Ovary (tissue), 10 donors: ENCODE measurements at places on chromosomes 7 and 10. TPM values are rescaled to one million over a fixed set of nuclear protein-coding genes. Genes with fewer than 3 reads are reported as not detected.
A peak's percentile ranks its signal among the peaks of the same experiment; 100 is the strongest.

GRCh38 chr10:60429084-60429849 is 39.6 kb upstream of the ANK3 start:
- no peaks in the 10 kb centered on the region for H3K4me1 ChIP-seq
- no peak overlapping the region for H3K4me3 ChIP-seq
- no peak for DNase-seq
- H3K27ac ChIP-seq = no peak overlapping the region
- H3K27me3 ChIP-seq = no peaks in the 10 kb centered on the region

- H3K27me3 ChIP-seq = no peaks in the 10 kb centered on the region
- DNase-seq = no peak
- H3K4me3 ChIP-seq = no peak overlapping the region
- no peak overlapping the region for H3K27ac ChIP-seq
- H3K36me3 ChIP-seq = no peaks in the 10 kb centered on the region
Observed at GRCh38 chr7:28008171-28008570, 172.4 kb downstream of the JAZF1 start.

DNA sequence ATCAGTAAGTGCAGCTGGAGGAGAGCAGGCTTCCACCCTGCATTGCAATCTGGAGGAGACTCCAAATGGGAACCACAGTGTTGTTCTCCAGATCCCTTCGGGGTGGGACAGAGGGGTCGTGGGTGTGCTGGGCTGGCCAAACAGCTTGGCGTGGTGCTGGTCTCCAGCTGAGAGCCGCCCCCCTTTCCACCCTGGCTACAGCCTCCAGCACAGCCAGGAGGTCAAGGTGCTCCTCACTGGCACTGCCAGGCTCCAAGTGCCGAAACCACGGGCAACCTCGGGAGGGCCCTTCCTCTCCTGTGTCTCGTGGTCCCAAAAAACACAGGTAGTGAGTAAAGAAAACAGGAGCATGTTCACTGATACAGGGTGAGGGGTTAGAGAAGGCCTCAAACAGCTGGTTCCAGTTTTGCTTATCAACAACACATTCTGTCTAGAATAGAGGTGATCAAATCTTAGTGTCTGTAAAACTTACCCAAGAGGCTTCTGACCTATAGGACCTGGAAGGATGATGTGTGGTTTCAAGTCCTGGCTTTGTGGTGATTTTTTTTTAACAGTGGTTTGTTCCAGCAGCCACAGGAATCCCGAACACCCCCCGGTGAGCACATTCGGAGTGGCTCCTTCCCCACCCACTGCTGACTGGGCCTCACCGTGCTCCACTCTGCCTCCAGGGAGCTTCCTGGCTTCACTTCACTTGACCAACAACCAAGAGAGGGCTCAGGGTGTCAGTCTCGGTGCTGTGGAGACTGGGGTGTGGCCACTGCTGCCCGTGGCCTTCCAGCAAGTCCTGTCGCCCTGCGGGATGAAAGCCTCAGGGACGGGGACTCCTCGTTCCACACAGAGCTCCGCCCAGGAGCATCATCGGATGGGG is 31.2 kb upstream of the EN2 start:
- H3K36me3 ChIP-seq = no peaks in the 10 kb centered on the region
- H3K4me1 ChIP-seq = no peaks in the 10 kb centered on the region
- no peak overlapping the region for H3K4me3 ChIP-seq
- DNase-seq = no peak

DNA sequence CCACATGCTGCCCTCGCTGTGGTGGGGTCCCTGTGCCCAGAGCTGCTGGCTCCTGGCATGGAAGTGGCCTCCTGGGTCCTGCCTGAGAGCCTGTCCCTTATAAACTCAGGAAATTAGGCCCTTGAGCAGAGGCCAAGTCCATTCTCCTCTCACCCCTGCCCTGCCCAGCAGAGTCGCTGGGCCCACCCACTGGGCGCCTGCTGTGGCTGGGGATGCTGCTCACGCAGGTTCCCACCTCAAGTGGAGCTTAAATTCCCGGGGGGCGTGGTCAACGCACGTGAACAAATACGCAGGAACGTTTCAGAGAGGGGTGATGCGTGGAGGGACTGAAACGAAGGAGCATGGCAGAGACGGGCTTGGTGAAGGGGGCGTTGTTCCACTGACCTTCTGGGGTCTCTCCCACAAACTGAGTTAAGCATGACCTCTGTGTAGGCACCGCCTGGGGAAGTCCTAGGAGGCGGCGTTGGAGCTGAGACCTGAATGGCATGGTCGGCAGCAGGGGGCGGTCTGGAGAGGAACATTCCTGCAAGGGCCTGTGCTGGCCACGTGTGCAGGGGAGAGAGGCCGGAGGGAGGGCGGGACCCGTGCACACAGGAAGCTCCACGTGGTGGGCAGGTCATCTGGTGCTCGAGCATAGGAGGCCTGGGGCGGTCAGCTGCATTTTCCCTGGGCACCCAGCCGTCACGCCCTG is 27.9 kb downstream of the FAM20C start:
- no peak overlapping the region for H3K4me3 ChIP-seq
- H3K27me3 ChIP-seq = no peaks in the 10 kb centered on the region
- no peak overlapping the region for H3K27ac ChIP-seq
- no peaks in the 10 kb centered on the region for H3K36me3 ChIP-seq
- no peak for DNase-seq

- DNase-seq = peak; percentile 78
- H3K4me1 ChIP-seq = peaks cover 11% of the 10 kb centered on the region
- no peaks in the 10 kb centered on the region for H3K27me3 ChIP-seq
Observed at GRCh38 chr7:36303202-36304098, 86.2 kb upstream of the ANLN start.

GRCh38 chr10:5071411-5072198 is 22.6 kb upstream of the AKR1C3 start:
- H3K27me3 ChIP-seq = no peaks in the 10 kb centered on the region
- no peak overlapping the region for H3K4me3 ChIP-seq

- no peaks in the 10 kb centered on the region for H3K36me3 ChIP-seq
- no peak for DNase-seq
- H3K4me3 ChIP-seq = no peak overlapping the region
- no peaks in the 10 kb centered on the region for H3K27me3 ChIP-seq
Observed at GRCh38 chr7:78434281-78434680, 635.7 kb downstream of the PHTF2 start.

DNA sequence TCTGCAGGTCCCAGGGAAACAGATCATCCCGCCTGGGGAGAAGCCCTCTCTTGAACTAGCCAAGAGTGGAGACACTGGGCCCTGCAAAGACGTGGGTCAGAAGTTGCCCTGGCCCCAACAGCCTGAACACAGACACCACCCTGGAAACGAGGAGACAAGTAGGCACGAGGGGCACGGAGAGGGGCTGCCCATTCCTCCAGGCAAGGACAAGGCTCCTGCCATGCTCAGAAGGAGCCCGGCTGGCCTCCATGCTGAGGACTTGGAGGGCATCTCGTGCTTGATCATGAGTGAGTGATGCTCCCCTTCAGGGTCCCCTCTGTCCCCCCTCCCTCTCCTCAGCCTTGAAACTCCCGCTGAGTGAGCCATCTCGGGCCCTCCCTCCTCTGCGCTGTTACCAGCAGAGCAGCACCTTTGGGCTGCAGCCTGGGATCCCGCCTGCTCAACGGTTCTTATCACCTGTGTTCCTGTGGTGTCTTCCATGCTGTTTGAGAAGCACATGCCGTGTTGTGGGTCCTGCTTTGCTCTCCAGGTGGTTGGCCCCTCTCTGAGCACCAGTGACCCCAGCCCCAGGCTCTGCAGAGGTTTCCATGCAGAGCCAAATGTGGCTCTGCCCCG is 544.3 kb downstream of the TCERG1L start:
- no peaks in the 10 kb centered on the region for H3K4me1 ChIP-seq
- DNase-seq = no peak
- no peak overlapping the region for H3K27ac ChIP-seq
- H3K36me3 ChIP-seq = no peaks in the 10 kb centered on the region

DNA sequence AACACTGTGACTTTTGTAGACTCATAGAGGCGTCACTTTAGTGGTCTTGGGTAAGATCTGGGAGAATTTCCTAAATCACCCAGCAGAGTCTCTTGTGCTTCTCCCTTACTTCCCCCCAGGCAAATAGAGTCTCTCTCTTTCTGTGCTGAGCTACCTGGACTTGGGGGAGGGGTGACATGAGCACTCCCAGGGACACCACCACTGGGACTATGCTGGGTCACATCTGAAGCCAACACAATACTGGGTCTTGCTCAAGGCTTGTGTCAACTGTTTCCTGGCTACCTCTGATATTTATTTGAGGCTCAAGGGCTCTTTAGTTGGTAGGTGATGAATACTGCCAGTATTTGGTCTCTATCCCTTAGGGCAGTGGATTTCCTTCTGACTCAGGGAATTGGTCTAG is 214.6 kb upstream of the TPK1 start:
- H3K36me3 ChIP-seq = no peaks in the 10 kb centered on the region
- no peak for DNase-seq
- H3K4me3 ChIP-seq = no peak overlapping the region

- no peak for DNase-seq
- H3K36me3 ChIP-seq = no peaks in the 10 kb centered on the region
- H3K27ac ChIP-seq = no peak overlapping the region
- no peaks in the 10 kb centered on the region for H3K27me3 ChIP-seq
- H3K4me1 ChIP-seq = no peaks in the 10 kb centered on the region
Observed at GRCh38 chr10:7121154-7121797, 289.6 kb downstream of the SFMBT2 start.

- no peak for DNase-seq
- no peaks in the 10 kb centered on the region for H3K36me3 ChIP-seq
- H3K4me3 ChIP-seq = no peak overlapping the region
- no peaks in the 10 kb centered on the region for H3K4me1 ChIP-seq
- no peaks in the 10 kb centered on the region for H3K27me3 ChIP-seq
- H3K27ac ChIP-seq = no peak overlapping the region
Observed at GRCh38 chr10:98097616-98098015, 36.8 kb upstream of the R3HCC1L start.

DNA sequence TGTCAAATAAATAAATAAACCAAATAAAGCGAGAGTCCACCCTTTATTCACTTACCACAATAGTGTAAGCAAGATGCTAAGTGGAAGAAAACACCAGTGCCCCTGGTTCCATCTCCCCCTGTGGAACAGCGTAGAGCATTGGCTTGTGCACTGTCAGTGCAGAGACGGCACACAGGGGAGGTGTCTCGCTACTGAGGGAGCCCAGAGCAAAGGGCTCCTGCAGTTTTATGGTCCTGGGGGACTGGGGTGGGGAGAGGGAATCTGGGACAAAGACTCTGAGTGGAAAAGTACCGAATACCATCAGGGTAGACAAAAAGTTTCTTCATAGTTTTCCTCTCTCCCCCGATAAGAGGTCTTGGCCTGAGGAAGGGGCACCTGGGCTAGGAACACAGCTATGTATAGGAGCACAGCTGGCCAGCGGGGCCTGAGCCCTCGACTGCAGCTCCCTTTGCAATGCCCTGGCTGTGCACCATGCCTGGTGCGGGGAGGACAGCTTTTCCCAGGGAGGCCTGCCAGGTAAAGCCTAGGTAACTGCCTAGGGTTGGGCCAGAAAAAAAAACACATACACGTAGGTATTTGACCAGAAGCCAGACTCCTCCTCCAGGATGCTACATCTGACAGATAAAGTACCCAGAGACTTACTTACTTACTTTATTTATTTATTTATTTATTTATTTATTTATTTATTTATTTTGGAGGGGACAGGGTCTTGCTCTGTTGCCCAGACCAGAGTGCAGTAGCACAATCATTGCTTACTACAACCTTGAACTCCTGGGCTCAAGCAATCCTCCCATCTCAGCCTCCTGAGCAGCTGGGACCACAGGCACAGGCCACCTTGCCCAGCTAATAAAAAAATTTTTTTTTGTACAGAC is 88.8 kb upstream of the KIF5B start:
- H3K4me1 ChIP-seq = peaks cover 4% of the 10 kb centered on the region
- H3K27me3 ChIP-seq = no peaks in the 10 kb centered on the region
- no peak for DNase-seq
- H3K36me3 ChIP-seq = no peaks in the 10 kb centered on the region

DNA sequence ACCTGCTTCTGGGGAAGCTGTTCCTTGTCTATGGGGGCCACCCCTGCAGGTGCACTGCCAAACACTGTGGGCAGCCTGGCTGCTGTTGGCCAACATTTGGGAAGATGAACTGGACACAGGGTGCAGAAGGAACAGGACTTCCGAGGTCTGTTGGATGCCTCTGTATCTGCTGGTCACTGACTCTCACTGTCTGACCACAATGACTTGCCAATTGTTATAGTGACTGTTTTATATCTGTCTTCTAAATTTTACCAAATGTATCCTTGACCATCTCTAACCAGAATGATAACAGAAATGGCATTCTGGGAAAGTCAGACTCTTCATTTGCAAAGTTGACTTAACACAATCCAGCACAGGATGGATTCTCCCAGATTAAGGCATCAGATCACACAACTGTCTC is 214.0 kb upstream of the PRSS58 start:
- H3K27ac ChIP-seq = no peak overlapping the region
- no peak for DNase-seq
- no peak overlapping the region for H3K4me3 ChIP-seq

GRCh38 chr7:28174901-28175661 is 5.5 kb downstream of the JAZF1 start:
- no peaks in the 10 kb centered on the region for H3K27me3 ChIP-seq
- peaks cover 1% of the 10 kb centered on the region for H3K4me1 ChIP-seq
- no peak overlapping the region for H3K4me3 ChIP-seq
- H3K36me3 ChIP-seq = no peaks in the 10 kb centered on the region
- no peak for DNase-seq
- no peak overlapping the region for H3K27ac ChIP-seq

DNA sequence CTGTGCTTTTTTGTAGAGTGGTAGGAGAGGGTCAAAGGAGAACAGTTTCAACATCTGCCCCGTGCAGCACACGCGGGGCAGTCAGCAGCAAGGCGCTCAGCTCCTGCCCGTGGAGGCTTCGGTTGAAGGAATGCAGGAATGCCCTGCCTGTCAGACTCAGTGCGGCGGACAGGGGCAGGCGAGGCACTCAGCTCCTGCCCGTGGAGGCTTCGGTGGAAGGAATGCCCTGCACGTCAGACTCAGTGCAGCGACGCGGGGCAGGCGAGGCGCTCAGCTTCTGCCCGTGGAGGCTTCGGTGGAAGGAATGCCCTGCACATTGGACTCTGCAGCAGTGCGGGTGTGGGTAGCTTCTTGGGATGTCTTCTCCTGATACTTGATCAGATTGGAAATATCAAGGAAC is 37.0 kb downstream of the PPP2R2D start:
- no peaks in the 10 kb centered on the region for H3K36me3 ChIP-seq
- no peak overlapping the region for H3K4me3 ChIP-seq
- H3K27me3 ChIP-seq = no peaks in the 10 kb centered on the region
- H3K4me1 ChIP-seq = peaks cover 6% of the 10 kb centered on the region
- no peak for DNase-seq
- H3K27ac ChIP-seq = no peak overlapping the region

- peak; percentile 77 for DNase-seq
- H3K27ac ChIP-seq = peak overlapping the region; percentile 57
- no peak overlapping the region for H3K4me3 ChIP-seq
- H3K27me3 ChIP-seq = no peaks in the 10 kb centered on the region
- H3K36me3 ChIP-seq = no peaks in the 10 kb centered on the region
Observed at GRCh38 chr10:76411729-76412435, 980.5 kb downstream of the LRMDA start.

GRCh38 chr10:22329150-22329549 is 8.3 kb downstream of the BMI1 start:
- H3K4me1 ChIP-seq = peaks cover 3% of the 10 kb centered on the region
- no peak for DNase-seq
- H3K27me3 ChIP-seq = no peaks in the 10 kb centered on the region
- H3K36me3 ChIP-seq = no peaks in the 10 kb centered on the region

The IRF5 gene
- polyA plus RNA-seq = 2.2 TPM

The HECTD2 gene
- 8.4 TPM for polyA plus RNA-seq

The ASL gene
- 26.7 TPM for polyA plus RNA-seq

The OLAH gene
- polyA plus RNA-seq = 0.40 TPM

The ELMO1 gene
- polyA plus RNA-seq = 33.8 TPM

The ITIH5 gene
- polyA plus RNA-seq = 26.6 TPM

The PON1 gene
- polyA plus RNA-seq = 0.30 TPM

The ACTL6B gene
- not detected for polyA plus RNA-seq

The GIMAP8 gene
- 12.2 TPM for polyA plus RNA-seq

The RAPGEF5 gene
- polyA plus RNA-seq = 20.1 TPM

The TET1 gene
- 0.69 TPM for polyA plus RNA-seq

The IFIT1 gene
- 56.2 TPM for polyA plus RNA-seq

The PRSS37 gene
- polyA plus RNA-seq = not detected
